KBM-7 (cell line): ENCODE measurements at places on chromosomes 3 and 15.
A peak's percentile ranks its signal among the peaks of the same experiment; 100 is the strongest.

DNA sequence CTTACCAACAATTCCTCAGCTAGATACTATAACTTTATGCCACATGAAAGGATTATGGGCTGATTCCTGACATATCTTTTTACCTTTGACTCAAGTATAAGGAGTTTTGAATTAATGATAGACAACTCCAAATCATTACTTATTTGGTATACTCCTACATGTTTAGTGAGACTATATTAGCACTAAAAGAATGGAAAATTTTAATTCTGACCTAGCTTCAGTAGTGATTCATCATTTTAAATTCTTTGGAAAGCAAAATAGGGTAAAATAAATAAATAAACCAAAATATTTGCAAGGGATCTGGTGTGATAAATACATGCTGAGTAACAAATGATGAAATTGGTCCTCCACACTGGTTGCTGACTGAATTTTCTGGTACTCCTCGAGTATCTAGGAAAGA lies 42.3 kb upstream of the VGLL3 start:
- no peak for DNase-seq

DNA sequence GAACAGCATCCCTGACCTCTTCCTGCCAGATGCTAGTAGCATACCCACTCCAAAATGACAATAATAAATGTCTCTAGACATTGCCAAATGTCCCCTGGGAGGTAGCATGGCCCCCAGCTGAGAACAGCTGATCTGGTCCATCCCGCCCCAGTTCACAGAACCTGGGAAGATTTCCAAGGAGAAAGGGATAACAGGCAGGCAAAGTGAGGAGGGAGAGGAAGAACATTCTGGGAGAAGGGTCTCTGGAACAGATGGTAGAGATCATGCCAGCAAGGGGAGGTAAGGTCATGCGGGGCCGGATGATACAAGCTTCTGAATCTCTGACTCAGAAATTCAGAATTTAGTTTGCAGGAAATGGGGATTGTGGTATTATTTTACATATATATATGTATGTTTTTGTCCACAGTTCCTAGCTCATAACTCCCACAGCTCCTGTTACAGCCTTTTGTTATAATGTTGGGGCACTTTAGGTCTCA lies 192.7 kb downstream of the SUCLG2 start:
- DNase-seq: no peak

GRCh38 chr3:162719684-162720341 lies 1223.2 kb downstream of the OTOL1 start:
- no peak for DNase-seq

DNA sequence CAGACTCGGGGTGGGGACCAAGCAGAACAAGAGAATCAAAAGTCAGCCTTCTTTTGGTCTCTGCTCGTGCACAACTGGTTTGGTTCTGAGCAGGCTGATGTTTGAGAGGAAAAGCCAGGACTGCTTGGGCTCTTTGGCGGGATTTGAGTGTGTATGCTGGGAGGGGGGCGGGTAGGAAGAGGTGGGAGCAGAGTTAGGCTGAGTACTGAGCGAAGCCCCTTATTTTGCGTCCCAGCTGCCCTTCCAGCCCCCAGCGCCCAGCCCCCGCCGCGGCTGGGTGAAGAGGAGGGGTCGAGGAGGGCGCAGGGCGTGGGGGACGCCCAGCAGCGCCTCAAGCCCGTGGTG lies 153.5 kb upstream of the GOLIM4 start:
- DNase-seq: peak; percentile 42

GRCh38 chr3:39466988-39467387 lies 492 bp upstream of the MOBP start:
- no peak for DNase-seq

GRCh38 chr15:85832394-85832793 lies 37.7 kb upstream of the KLHL25 start:
- DNase-seq: peak; percentile 41

- peak; percentile 37 for DNase-seq
These were observed 1.3 kb downstream of the NME9 start for GRCh38 chr3:138328341-138328740.

DNA sequence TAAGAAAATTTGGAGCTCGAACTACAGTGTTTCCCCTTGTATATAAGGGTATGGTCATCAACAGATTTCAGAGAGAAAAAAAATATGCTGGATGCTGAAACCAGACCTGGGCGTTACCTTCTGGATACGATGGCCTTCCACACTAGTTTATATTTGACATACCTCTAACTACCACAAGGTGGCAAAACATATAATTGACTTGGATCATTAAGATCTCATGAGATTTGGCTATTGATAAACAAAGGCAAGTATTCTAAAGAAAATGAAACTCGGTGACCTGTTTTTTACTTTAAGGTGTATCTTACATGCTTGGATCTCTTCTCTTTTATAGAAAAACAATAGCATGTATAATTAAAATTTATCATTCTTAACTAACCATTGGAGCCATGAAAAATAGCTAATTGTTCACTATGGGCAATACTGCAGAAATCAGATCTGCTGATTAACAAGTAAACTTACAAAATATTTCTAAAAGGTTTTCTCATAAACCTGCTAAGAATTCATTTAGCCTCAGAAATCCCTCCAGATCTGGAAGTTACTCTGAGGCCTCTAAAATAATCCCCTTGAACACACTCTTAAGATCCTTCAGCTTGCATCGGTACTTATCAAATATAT lies 300.6 kb upstream of the KCNH8 start:
- peak; percentile 20 for DNase-seq
